Thoracic aorta (tissue), 2 donors: ENCODE measurements at places on chromosomes 2 and 18. TPM values are rescaled to one million over a fixed set of nuclear protein-coding genes. Genes with fewer than 3 reads are reported as not detected.

- H3K27ac ChIP-seq, result no peak overlapping the region
- no peak overlapping the region for H3K4me3 ChIP-seq
- no peak for DNase-seq
- H3K27me3 ChIP-seq, result no peaks in the 10 kb centered on the region
Observed at GRCh38 chr2:230170532-230170931, 49.3 kb downstream of the SP110 start.

- no peak overlapping the region for H3K27ac ChIP-seq
- peaks cover 6% of the 10 kb centered on the region for H3K4me1 ChIP-seq
- no peak for DNase-seq
- no peaks in the 10 kb centered on the region for H3K27me3 ChIP-seq
- H3K36me3 ChIP-seq, result no peaks in the 10 kb centered on the region
- no peak overlapping the region for H3K4me3 ChIP-seq
Observed at GRCh38 chr2:177395351-177396065, 2.9 kb downstream of the AGPS start.

The GKN2 gene
- not detected for total RNA-seq

The C1QL2 gene
- not detected for total RNA-seq

The CYB5A gene
- 121 TPM for total RNA-seq

DNA sequence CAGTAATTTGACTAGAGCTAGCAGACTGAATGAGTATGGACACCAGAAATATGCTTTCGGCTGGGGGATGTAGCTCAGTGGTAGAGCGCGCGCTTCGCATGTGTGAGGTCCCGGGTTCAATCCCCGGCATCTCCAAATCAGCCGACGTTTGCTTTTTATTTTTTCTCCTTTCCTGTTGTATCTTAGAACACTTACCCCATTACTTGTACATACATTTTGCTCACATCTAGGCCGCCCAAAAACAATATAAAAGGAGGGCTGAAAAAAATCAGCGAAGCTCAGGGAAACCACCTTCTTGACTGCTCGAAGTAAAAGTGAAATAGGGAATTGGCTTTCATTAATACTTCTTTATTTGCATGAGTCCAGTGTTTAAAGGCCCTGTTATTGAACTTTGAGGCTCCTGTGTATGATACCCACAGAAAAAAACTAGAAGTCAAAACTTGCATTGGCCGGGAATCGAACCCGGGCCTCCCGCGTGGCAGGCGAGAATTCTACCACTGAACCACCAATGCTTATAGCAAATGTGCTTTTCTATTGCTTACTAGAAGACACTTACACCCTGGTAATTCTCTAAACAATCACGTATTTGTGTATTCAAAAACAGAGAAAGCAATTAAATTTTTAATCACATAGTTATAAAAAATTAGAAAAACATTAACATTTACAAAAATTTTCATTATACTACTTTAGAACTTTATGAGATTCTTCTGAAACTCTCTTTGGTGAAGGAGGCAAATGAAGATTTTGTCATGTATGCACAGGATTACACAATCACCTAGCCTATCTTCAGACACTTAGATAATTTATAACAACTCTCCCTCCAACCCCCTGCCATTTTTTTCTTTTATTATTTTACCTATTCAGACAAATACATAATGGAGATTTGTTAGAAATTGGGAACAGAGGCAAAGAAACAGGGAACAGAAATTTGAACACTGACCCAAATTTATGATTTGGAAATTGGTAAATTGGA, 35.2 kb upstream of the GPD2 start:
- DNase-seq, result peak; percentile 17
- no peaks in the 10 kb centered on the region for H3K36me3 ChIP-seq
- peak overlapping the region; percentile 89 for H3K27ac ChIP-seq
- no peaks in the 10 kb centered on the region for H3K27me3 ChIP-seq
- peak overlapping the region; percentile 97 for H3K4me3 ChIP-seq
- peaks cover 7% of the 10 kb centered on the region for H3K4me1 ChIP-seq

- H3K4me1 ChIP-seq, result peaks cover 8% of the 10 kb centered on the region
- H3K4me3 ChIP-seq, result no peak overlapping the region
- H3K27me3 ChIP-seq, result no peaks in the 10 kb centered on the region
- H3K27ac ChIP-seq, result peak overlapping the region; percentile 24
- no peaks in the 10 kb centered on the region for H3K36me3 ChIP-seq
- DNase-seq, result no peak
Observed at GRCh38 chr2:135050132-135050531, 2.0 kb upstream of the RAB3GAP1 start.

DNA sequence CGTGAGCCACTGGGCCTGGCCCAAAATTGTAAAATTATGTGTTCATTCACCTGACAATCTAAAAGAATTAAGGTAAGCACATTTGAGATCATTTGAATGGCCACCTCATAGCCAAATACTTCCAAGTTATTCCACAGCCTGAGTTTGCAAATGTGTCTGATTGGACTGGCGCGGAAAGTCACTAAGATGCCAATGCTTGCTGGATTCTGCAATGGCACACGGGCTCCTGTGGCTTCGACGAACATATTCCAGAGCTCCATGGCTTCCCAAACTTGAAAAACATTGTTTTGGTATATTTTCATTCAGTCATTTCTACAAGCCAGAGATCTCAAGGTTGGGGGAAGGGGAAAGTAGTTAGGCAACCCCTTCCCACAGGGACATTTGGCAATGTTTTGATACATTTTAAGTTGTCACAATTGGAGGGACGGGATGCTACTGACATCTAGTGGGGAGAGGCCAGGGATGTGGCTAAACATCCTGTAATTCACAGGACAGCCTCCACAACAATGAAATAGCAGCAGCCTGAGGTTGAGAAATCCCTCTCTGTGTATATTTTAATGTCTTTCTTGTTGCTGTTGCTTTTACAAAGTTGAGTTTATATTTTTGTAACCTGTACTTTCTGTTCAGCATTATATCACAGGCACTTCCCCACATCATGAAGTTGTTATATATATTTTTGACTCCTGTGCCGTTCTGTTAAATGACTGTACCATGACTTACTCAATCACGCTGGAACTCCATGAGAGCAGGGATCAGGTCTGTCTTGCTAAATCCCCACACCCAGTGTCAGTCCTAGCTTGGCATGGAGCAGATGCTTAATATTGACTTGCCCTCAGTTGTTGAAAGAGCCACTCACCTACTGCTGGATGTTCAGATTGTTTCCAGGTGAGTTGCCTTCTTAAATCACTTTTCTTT, 56.9 kb downstream of the COL4A4 start:
- no peaks in the 10 kb centered on the region for H3K4me1 ChIP-seq
- H3K27me3 ChIP-seq, result no peaks in the 10 kb centered on the region
- no peak overlapping the region for H3K27ac ChIP-seq
- no peak for DNase-seq
- H3K4me3 ChIP-seq, result no peak overlapping the region

DNA sequence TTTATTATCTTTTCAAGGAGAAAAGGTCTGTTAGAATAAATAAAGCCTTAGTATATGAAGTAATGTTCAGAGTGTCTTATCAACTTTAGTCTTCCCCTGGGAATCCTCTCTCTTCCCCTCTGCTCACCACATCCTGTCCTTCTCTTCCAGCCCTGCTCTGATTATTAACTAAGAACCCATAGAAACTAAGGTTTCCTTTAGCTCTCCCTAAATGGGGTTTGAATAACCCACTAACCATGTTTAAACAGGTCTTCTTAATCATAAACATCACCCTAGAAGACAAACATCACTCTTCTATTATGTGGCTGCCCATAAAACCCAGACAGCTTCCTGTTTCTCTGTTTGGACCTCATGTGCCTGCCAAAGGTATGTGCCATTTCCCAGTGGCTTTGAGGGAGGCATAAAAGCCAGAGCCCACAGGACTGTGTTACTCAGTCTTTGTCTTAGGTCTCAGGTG, 50.1 kb downstream of the SLC14A1 start:
- H3K27me3 ChIP-seq, result no peaks in the 10 kb centered on the region
- no peak for DNase-seq
- H3K27ac ChIP-seq, result no peak overlapping the region
- H3K4me1 ChIP-seq, result peaks cover 7% of the 10 kb centered on the region

The CDH20 gene
- 0.54 TPM for total RNA-seq
